Right lung (tissue), 10 donors: ENCODE measurements at places on chromosomes 13 and 19. TPM values are rescaled to one million over a fixed set of nuclear protein-coding genes. Genes with fewer than 3 reads are reported as not detected.

The NLRP7 gene
- 0.11 TPM for polyA plus RNA-seq

The KLK13 gene
- 0.43 TPM for polyA plus RNA-seq

The CEACAM7 gene
- 0.12 TPM for polyA plus RNA-seq

The IL11 gene
- 0.30 TPM for polyA plus RNA-seq

The RNF17 gene
- 0.15 TPM for polyA plus RNA-seq

The ZNF724 gene
- 6.1 TPM for polyA plus RNA-seq

The ALOX5AP gene
- polyA plus RNA-seq, result 4.5 TPM

The CD33 gene
- 3.5 TPM for polyA plus RNA-seq

The PPP1R15A gene
- polyA plus RNA-seq, result 41.0 TPM

The PEX11G gene
- polyA plus RNA-seq, result 2.8 TPM

The ZFP28 gene
- 17.6 TPM for polyA plus RNA-seq

The CGB2 gene
- polyA plus RNA-seq, result not detected

The PRDX2 gene
- 304 TPM for polyA plus RNA-seq

The PTOV1 gene
- polyA plus RNA-seq, result 308 TPM

The LYL1 gene
- polyA plus RNA-seq, result 6.8 TPM

The TEKTIP1 gene
- 4.6 TPM for polyA plus RNA-seq

The MISP3 gene
- polyA plus RNA-seq, result 3.9 TPM

The C1QTNF9 gene
- polyA plus RNA-seq, result 0.33 TPM

The CATSPERD gene
- 2.3 TPM for polyA plus RNA-seq

The TMIGD2 gene
- 0.43 TPM for polyA plus RNA-seq

The OR10H1 gene
- 0.06 TPM for polyA plus RNA-seq

The TEX26 gene
- 3.3 TPM for polyA plus RNA-seq

The HRC gene
- polyA plus RNA-seq, result 10.4 TPM

The DPF1 gene
- polyA plus RNA-seq, result 2.8 TPM

The TTYH1 gene
- polyA plus RNA-seq, result 11.7 TPM

The SLC25A15 gene
- polyA plus RNA-seq, result 14.2 TPM

The KLK5 gene
- polyA plus RNA-seq, result 0.18 TPM

The CKM gene
- 1.3 TPM for polyA plus RNA-seq

The PODNL1 gene
- polyA plus RNA-seq, result 1.7 TPM

The PCSK4 gene
- 6.0 TPM for polyA plus RNA-seq

The CADM4 gene
- 18.6 TPM for polyA plus RNA-seq

The SHC2 gene
- 26.5 TPM for polyA plus RNA-seq

The CASP14 gene
- polyA plus RNA-seq, result not detected
